ENCODE measurements at places on chromosomes 12 and 14.

DNA sequence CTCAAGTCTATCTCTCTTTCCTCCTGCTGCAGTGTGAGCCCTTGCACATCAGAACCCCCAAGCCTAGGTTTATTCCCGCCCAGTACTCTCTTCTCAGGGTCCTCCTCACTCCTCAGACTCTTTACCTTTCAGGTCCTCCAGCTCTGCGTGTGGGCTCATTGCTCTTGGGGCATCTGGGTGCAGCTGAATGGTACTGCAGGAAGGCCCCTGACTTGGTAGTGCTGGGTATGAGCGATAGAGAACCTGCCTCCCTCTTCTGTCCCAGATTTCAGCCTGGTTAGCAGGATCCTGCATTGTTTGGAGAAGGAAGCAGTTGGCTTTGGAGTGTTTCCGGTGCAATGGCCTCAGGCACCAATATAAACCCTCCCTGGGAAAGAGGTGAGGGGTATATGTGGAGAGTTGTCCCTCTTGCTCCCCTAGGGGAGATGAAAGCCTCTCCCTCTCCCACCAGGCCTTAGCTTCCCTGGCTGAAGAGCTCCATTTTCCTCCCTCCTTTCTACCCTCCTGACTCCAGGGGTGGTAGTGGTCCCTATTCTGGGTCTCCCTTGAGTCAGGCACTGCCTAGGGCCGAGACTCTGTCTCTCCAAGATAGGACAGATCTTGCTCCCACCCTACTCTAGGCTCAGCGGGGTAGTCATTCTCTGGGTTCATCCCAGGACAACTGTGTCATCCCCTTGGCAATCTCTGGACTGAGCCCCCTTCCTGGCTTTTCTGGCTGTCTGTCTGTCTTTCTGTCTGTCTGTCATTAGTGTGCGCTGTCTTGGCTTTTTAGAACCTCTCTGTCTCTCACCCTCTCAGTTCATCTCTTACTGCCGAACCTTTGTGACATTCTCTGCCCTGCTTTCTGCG, 3.8 kb downstream of the LRP1 start:
- no peak for DNase-seq

GRCh38 chr14:84804468-84804867, 725.5 kb upstream of the FLRT2 start:
- DNase-seq = no peak

- no peak for DNase-seq
These were observed 90.8 kb downstream of the EPS8 start for GRCh38 chr12:15698377-15698871.

DNA sequence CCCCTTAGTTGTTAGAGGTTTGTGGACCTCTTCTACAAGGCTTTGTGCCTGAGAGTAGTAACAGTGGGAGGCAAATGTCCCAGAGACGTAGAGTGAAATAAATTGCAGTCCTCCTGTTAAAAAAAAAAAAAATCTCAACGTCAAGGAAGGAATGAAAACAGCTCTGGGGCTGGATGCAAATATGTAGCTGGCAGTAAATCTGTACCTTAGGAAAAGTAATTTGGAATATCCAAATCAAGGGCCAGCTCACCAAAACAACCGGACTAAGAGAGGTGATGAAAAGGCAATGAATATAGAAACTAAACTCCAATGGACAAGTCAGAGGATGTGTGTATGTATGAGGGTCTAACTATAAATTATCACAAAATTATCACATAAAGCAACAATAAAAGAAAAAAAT, 27.0 kb downstream of the SINHCAF start:
- no peak for DNase-seq
